Immature natural killer cell (primary cell): ENCODE measurements at places on chromosomes 2 and 18. TPM values are rescaled to one million over a fixed set of nuclear protein-coding genes. Genes with fewer than 3 reads are reported as not detected.

DNA sequence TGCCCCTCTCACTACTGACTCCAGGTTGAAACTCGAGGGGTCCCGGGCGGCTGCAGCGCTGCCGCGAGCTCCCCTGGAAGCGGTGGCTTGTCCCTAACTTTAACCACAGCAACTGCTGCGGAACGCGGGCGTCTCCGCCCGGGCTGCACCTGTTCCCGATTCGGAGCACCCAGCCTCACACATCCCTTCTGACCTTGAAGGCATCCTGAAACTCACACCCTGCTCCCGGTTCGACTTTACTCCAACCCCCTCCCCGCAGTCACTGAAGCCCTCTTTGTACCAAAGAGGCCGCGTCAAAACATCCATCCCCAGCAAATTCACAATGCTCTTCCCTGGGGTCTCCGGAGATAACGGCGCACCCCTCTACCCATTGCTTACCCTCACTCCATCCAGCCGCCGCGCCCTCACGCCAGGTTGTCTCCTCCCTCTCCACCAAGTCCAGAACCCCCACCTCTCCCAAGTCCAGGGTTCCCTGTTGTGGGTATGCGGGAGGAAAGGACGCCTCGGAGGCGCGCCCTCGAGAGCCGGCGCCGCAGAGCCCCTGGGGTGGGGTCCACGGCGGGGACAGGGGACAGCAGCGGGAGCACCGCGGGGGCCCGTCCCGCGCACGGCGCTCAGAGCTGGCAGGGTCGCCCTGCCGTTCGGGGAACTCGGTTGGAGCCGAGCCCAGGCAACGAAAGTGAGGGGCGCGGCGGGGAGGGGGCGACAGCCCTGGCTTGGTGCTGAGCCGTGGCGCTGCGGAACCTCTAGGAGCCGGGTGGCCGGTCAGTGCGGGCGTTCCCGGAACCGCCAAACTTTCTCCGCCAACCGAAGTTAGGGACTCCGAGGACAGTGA lies 934 bp downstream of the MYO5B start:
- peaks cover 20% of the 10 kb centered on the region for H3K27me3 ChIP-seq
- no peak overlapping the region for H3K4me3 ChIP-seq
- no peaks in the 10 kb centered on the region for H3K36me3 ChIP-seq
- H3K27ac ChIP-seq, result no peak overlapping the region
- DNase-seq, result no peak
- H3K4me1 ChIP-seq, result peaks cover 6% of the 10 kb centered on the region

GRCh38 chr2:127043367-127044164 lies 63.4 kb downstream of the BIN1 start:
- H3K4me3 ChIP-seq, result no peak overlapping the region
- H3K27me3 ChIP-seq, result peaks cover 6% of the 10 kb centered on the region
- H3K4me1 ChIP-seq, result peaks cover 14% of the 10 kb centered on the region
- no peak overlapping the region for H3K27ac ChIP-seq
- DNase-seq, result no peak
- no peaks in the 10 kb centered on the region for H3K36me3 ChIP-seq

The MEIS1 gene
- 1.3 TPM for polyA plus RNA-seq

DNA sequence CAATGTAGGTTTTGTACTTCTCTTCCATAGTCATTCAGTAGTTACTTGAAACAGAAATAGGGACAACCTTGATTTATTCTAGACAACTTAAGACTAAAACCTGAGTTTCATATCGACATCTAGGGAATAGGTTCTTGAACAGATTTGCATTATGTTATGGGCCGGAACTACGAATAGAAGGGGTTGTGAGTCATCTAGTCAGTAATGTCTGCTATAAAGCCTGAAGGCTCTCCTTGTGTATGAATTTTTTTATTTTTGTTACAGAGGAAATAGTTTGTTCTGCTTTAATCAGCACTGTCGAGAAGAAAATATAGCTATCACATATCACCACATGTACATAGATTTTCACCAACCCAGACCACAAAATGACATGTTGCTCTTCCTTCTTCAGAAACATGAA lies 17.3 kb upstream of the TRIM43 start:
- peaks cover 4% of the 10 kb centered on the region for H3K27me3 ChIP-seq
- H3K4me3 ChIP-seq, result no peak overlapping the region

The MAL gene
- 1.9 TPM for polyA plus RNA-seq

- peaks cover 28% of the 10 kb centered on the region for H3K27me3 ChIP-seq
- H3K4me1 ChIP-seq, result peaks cover 1% of the 10 kb centered on the region
- H3K36me3 ChIP-seq, result no peaks in the 10 kb centered on the region
- no peak overlapping the region for H3K27ac ChIP-seq
- no peak for DNase-seq
Measured at GRCh38 chr2:236159778-236160170, 8.4 kb downstream of the GBX2 start.

The RAB27B gene
- 8.1 TPM for polyA plus RNA-seq

The KCNS3 gene
- not detected for polyA plus RNA-seq

DNA sequence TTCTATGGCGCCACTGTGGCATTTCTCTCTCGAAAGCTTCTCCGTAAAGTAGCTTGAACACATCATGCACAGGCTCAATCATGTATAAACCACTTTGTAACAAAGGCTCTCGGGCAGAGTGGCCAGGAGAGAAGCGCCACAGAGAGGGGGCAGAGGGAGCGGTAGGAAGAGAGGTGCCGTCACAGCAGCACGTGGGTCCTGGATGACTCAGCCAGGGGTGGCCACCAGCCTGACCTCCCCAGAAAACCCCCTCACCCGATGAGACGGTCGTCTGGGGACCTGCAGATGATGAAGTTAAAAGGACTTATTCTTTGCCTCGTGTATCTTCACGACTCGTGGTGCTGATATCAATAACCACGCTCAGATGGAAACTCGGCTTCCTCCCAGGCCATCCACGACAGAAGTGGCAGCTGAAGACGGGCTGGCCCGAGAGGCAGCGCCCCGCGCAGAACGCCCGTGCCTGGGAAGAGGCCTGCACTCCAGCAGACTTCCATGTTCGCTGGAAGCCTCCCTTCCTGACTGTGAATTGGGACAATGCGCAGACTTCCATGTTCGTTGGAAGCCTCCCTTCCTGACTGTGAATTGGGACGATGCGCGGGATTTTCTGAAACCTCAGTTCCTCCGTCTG lies 46.4 kb upstream of the MTCL1 start:
- peaks cover 16% of the 10 kb centered on the region for H3K4me1 ChIP-seq
- DNase-seq, result no peak
- no peak overlapping the region for H3K4me3 ChIP-seq

DNA sequence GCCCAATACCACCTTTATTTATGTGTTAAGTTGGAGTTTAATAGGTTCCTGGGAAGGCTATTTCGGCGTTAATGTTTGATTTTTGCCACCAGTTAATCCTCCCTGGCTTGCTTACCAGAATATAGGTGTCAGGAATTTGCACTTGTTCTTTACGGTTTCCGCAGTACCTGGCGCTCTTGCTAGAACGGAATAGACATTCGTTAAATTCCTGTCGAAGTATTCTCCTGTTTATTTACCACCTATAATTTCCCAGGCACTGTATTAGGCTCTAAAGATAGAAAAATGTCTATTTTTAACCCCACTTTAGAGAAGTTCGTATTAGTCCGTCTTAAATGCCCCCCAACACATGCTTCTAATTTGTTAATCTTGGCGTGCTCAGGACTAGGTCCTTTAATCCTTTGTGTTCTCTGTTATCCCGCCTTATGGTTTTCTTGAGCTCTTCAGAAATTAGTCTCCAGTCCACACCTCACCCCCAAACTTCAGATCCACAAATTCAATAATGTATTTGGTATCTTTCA lies 575 bp downstream of the CCDC150 start:
- no peaks in the 10 kb centered on the region for H3K27me3 ChIP-seq
- peaks cover 31% of the 10 kb centered on the region for H3K4me1 ChIP-seq
- peak overlapping the region; percentile 88 for H3K4me3 ChIP-seq
- peak overlapping the region; percentile 45 for H3K27ac ChIP-seq
- no peaks in the 10 kb centered on the region for H3K36me3 ChIP-seq

The ALLC gene
- polyA plus RNA-seq, result not detected

DNA sequence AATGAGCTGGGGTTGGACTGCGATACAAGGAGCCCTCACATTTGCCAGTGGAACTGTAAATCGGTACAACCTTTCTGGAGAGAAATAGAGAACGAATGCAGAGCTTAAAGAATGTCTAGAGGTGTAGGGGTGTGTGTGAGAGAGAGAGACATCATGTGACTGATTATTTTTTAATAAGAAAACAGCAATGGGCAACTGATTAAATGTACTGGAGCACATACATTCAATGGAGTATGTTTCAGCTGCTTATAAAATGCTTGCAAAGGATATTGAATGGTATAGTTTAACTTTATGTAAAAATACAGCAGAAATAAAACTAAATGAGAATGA lies 391 bp upstream of the TMEM17 start:
- DNase-seq, result no peak
- H3K27me3 ChIP-seq, result peaks cover 7% of the 10 kb centered on the region
- peak overlapping the region; percentile 71 for H3K4me3 ChIP-seq
- H3K36me3 ChIP-seq, result no peaks in the 10 kb centered on the region

The CSRNP3 gene
- polyA plus RNA-seq, result not detected

GRCh38 chr2:159903443-159904126 lies 105.6 kb upstream of the CD302 start:
- H3K27me3 ChIP-seq, result peaks cover 6% of the 10 kb centered on the region
- DNase-seq, result peak; percentile 70
- peak overlapping the region; percentile 99 for H3K4me3 ChIP-seq
- H3K4me1 ChIP-seq, result peaks cover 38% of the 10 kb centered on the region
- H3K27ac ChIP-seq, result peak overlapping the region; percentile 97

GRCh38 chr2:102245266-102246151 lies 58.7 kb downstream of the IL1RL2 start:
- H3K36me3 ChIP-seq, result no peaks in the 10 kb centered on the region
- no peak overlapping the region for H3K4me3 ChIP-seq
- H3K4me1 ChIP-seq, result peaks cover 10% of the 10 kb centered on the region

- H3K27me3 ChIP-seq, result peaks cover 6% of the 10 kb centered on the region
- no peak overlapping the region for H3K4me3 ChIP-seq
- DNase-seq, result no peak
- no peaks in the 10 kb centered on the region for H3K4me1 ChIP-seq
Measured at GRCh38 chr2:45114221-45114955, 105.1 kb upstream of the SIX2 start.

DNA sequence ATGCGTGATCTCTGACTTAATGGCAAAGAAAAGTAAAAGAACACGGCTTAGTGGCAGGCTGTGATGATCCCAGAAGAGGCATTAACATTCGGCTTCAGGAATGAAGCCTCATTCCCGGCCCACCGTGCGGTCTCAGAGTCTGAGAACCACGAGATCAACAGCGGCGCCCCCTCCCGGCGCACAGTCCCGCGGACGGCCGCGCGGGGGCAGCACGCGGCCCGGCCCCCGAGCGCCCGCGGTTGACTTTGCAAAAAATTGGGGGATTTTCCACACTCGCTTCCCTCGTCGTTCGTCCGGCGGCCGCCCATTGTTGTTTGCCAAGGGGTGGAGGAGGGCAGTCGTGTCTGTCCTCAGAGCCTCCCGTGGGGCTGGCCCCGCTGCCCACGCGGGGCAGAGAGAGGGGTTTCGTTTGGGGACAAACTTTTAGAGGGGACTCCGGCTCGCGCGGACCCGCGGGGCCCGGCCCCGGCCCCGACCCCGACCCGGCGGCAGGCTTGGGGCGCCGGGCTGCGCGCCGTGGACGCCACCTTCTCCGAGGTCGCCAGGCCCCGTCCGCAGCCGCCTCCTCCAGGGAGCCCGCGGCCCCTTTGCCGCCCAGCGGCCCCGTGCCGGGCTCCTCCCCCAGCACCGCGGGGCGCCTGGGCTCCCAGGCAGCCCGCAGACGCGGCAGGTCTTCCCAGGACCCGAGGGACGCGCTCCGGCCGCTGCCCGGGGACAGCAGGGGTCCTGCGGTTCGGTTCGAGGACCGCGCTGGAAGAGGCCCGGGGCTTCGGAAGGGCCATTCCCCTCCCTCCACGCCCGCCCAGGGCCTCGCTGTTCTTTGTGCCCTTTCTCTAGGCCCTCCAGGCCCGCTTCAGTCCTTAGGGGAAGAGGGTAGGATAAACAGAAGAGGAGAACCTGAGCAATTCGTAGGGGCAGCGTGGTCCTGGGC lies 3.4 kb upstream of the HS6ST1 start:
- peak; percentile 84 for DNase-seq
- H3K4me1 ChIP-seq, result peaks cover 8% of the 10 kb centered on the region
- H3K4me3 ChIP-seq, result peak overlapping the region; percentile 70

The RELCH gene
- polyA plus RNA-seq, result 6.2 TPM

GRCh38 chr18:7666195-7666776 lies 99.2 kb downstream of the PTPRM start:
- no peaks in the 10 kb centered on the region for H3K4me1 ChIP-seq
- no peak for DNase-seq
- H3K27ac ChIP-seq, result no peak overlapping the region
- H3K27me3 ChIP-seq, result peaks cover 2% of the 10 kb centered on the region
- no peak overlapping the region for H3K4me3 ChIP-seq

The LYG2 gene
- polyA plus RNA-seq, result not detected

The NT5DC4 gene
- polyA plus RNA-seq, result 0.24 TPM

DNA sequence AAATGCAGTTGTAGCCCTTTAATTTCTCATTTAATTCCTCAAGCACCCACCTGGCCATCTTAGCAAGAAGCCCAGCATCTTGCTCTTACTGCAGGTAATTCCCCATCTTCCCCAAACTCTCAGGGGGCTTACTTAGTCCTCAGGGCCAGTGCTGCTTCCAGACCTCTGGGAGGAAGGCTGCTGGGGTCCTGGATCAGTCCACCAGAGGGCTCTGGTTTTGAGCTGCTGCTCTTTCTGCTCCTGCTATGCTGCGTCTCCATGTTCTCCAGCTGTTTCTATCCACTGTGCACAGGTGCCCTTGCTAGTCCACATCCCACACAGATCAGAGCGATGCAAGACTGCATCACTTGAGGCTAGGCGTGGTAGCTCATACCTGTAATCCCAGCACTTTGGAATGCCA lies 34.5 kb upstream of the TMEM87B start:
- DNase-seq, result no peak
- no peak overlapping the region for H3K27ac ChIP-seq
- no peaks in the 10 kb centered on the region for H3K4me1 ChIP-seq
- H3K27me3 ChIP-seq, result peaks cover 8% of the 10 kb centered on the region
- H3K4me3 ChIP-seq, result no peak overlapping the region

GRCh38 chr2:45330637-45331409 lies 280.2 kb downstream of the SRBD1 start:
- no peak for DNase-seq
- no peak overlapping the region for H3K27ac ChIP-seq
- H3K4me1 ChIP-seq, result no peaks in the 10 kb centered on the region
- H3K36me3 ChIP-seq, result no peaks in the 10 kb centered on the region

GRCh38 chr2:123890148-123890547 lies 134.9 kb upstream of the CNTNAP5 start:
- H3K36me3 ChIP-seq, result peaks cover 13% of the 10 kb centered on the region
- H3K4me3 ChIP-seq, result no peak overlapping the region
- H3K4me1 ChIP-seq, result no peaks in the 10 kb centered on the region

GRCh38 chr2:165007161-165007744 lies 51.9 kb upstream of the SLC38A11 start:
- no peaks in the 10 kb centered on the region for H3K36me3 ChIP-seq
- no peak for DNase-seq
- no peaks in the 10 kb centered on the region for H3K4me1 ChIP-seq
- H3K4me3 ChIP-seq, result no peak overlapping the region
- H3K27me3 ChIP-seq, result peaks cover 2% of the 10 kb centered on the region
- H3K27ac ChIP-seq, result no peak overlapping the region

The ALPI gene
- not detected for polyA plus RNA-seq
